ENCODE measurements at places on chromosomes 12 and 14. TPM values are rescaled to one million over a fixed set of nuclear protein-coding genes. Genes with fewer than 3 reads are reported as not detected.

Gene RNF41
- polyA plus RNA-seq = 51.5 TPM

Gene PNN
- polyA plus RNA-seq = 123 TPM

Gene P2RX2
- 0.38 TPM for polyA plus RNA-seq

Gene SMCO2
- 2.2 TPM for polyA plus RNA-seq
